ENCODE measurements at places on chromosomes 4 and X. TPM values are rescaled to one million over a fixed set of nuclear protein-coding genes. Genes with fewer than 3 reads are reported as not detected.

Gene ADAMTS3
- total RNA-seq = not detected

Gene RTL9
- total RNA-seq = 0.13 TPM

Gene OCIAD1
- 124 TPM for total RNA-seq

Gene GPAT3
- 33.5 TPM for total RNA-seq

Gene PLXNB3
- total RNA-seq = 3.5 TPM

All from A549 treated with Hydrocortisone at 1 μM for 4 hours (cell line).